Smooth muscle cell of the coronary artery (primary cell): ENCODE measurements at places on chromosomes 7 and 10. TPM values are rescaled to one million over a fixed set of nuclear protein-coding genes. Genes with fewer than 3 reads are reported as not detected.

NODAL gene
- total RNA-seq, result not detected in 2 replicates

CYP3A4 gene
- total RNA-seq, result not detected in 2 replicates

SLC16A9 gene
- 0.23 and 6.2 TPM in 2 replicates for total RNA-seq

INSYN2A gene
- 0.15 and 0.23 TPM in 2 replicates for total RNA-seq
